Stimulated activated CD8-positive, alpha-beta memory T cell treated with anti-CD3 and anti-CD28 coated beads, Interleukin-15, amount 100 ng/mL, for 4 hours (primary cell): ENCODE measurements at places on chromosomes 1 and 21.

DNA sequence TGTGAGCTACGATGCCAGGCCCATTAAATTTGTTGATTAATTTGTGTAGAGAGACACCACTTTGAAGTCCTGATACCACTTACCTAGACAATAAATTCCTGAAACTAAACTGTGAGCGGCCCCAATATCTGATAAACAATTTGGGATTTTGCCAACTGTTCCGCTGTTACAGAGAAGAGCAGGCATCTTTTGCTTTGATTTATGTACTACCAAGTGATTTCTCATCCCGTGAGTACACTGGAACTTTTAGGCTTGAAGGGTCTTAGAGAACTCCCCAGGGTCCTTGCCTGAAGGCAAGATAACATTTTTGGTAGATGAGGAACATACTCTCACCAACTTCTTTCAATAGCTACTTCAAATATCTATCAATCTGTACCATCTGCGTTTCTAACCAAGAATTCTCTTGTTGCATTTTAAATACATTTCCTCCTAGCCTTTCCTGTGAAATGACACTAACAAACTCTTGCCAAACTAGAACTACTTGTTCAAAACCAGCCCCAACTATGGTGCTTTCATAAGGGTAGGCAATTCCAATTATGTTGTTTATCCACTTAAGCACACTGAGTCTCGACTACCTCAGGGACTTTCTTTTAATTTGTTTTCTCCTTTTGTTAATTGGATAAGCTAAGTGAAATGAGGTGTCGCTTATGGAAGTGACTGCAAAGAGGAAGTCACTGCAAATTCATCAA, 23.2 kb upstream of the SLC30A1 start:
- no peak for DNase-seq

GRCh38 chr1:235402457-235403200, 35.4 kb downstream of the TBCE start:
- no peak for DNase-seq

GRCh38 chr1:214552174-214552608, 789 bp upstream of the PTPN14 start:
- no peak for DNase-seq

DNA sequence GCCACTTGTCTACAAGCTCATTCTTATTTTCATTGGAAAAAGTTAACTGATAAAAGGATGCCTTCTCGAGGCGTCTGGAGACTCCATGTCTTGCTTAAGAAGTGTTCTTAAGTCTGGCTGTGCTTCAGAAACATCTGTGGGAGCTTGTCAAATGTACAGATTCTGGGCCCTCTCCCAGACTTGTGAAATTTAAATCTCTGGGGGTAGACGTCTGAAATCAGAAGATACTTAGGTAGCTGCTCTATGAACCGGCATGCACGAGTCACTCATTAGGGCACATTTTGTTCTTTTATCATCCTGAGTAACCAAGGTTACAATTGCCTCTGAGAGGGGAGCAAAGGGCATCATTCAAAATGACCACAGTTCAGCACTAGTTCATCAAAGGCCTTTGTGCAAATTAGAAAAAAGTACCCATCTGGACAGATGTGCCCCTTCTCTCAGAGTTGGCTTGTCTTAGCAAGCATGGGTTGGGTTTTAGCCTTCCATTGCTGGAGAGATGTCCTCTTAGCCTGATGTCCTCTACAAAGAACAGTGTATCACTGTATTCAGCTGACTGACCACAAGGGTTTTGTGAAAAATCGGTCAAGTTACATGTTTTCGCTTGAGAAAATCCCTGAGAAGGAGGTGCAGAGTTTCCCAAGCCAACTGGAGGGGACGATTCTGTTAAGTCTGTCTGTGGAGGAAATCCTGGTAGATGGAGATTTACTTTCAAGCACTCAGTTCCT, 156.9 kb downstream of the ASTN1 start:
- DNase-seq = no peak

GRCh38 chr1:106791041-106791440, 265.4 kb upstream of the PRMT6 start:
- no peak for DNase-seq

DNA sequence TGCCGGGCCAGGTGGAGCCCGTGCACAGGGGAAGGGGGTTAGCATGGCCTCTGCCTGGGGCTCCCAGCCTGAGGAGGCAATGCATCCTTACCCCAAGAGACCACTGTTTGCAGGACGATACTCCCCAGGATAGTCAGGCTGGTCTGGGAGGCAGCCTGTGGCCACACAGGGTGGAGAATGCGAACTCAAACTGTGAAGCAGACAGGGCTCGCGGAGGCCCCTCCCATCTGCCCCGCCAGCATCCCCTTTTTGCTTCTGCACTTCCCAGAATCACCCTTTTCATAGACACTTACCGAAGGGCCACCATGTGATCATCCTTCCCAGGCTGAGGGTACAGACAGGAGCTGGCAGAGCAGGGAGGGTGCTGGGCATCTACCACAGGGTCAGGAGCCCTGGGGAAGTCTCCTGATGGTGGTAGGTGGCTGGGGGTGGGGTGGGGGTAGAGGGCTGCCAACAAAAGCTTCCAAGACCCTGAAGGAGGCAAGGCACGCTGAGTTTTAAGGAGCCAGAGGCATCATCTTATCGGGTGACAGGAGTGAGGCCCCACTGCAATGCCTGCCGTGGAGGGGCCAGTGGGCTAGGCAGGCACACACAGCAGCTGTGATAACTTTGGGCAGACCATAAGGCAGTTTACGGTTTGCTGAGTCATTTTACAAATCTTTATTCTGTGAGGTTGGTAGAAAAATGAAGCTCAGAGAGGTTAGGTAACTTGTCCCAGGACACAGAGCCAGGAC, 31.3 kb upstream of the BTG2 start:
- no peak for DNase-seq

- DNase-seq = no peak
These were observed 61.7 kb downstream of the FCRL5 start for GRCh38 chr1:157490467-157491165.

GRCh38 chr1:3722846-3723245, 29.4 kb upstream of the CCDC27 start:
- no peak for DNase-seq

- DNase-seq = no peak
These were observed 31.3 kb upstream of the CCN1 start for GRCh38 chr1:85549244-85549643.

GRCh38 chr21:45640888-45641479, 2.5 kb upstream of the PCBP3 start:
- DNase-seq = no peak

GRCh38 chr1:99469550-99469971, 176.4 kb upstream of the PALMD start:
- DNase-seq = no peak

DNA sequence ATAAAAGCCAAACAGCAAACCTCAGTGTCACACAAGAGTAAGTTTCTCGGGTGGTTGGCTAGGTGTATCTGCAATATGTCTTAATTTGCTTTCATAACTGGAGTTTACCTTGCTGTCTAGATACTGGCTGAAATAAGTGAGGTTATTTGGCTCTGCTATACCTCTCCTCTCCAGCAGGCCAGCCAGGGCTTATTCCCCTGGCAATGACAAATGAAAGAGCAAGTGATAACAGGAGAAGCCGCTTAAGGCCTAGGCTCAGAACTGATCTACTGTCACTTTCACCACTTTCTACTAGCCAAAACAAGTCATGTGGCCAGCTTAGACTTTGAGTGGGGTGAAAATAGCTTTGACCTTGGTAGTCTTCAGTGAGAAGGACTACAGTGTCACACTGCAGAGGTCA, 4.8 kb upstream of the RPE65 start:
- no peak for DNase-seq

DNA sequence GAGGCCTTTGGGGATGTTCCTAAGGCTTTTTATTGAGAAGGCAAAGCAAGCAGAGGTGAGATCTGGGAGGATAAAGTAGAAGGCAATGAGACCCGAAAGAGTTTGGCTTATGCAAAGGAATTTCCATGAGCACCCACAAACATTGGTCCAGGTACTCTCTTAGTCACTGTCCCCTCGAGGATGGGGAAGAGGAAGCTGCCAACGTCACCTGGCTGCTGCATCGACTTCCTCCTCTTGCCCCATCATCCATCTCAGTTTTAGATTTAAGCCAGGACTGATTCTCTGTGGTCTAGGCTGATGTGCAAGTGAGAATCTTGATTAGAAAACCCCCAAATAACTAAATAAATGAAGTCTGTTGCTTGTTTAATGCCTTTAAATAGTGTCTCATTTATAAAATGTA, 28.7 kb downstream of the RUNX1 start:
- DNase-seq = no peak

DNA sequence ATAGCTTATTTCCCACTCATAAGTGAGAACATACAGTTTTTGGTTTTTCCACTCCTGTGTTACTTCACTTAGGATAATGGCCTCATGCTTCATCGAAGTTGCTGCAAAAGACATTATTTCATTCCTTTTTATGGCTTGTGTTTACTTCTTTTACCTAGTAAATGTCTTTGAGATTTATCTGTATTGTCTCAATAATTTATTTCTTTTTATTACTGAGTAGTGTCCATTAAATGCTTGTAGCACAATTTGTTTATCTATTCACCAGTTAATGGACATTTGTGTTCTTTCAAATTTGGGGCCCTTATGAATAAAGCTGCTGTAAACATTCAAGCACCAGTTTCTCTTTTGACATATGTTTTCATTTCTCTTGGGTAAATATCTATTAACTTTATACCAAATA, 86.0 kb downstream of the UCHL5 start:
- no peak for DNase-seq

GRCh38 chr1:154191990-154192461, at the start of gene TPM3:
Gene TPM3 (minus strand): TSS chr1:154192100. CDS start chr1:154192018, 82 bp downstream.
- DNase-seq = no peak

- DNase-seq = no peak
These were observed 33.9 kb downstream of the OLFML2B start for GRCh38 chr1:161989786-161990185.

DNA sequence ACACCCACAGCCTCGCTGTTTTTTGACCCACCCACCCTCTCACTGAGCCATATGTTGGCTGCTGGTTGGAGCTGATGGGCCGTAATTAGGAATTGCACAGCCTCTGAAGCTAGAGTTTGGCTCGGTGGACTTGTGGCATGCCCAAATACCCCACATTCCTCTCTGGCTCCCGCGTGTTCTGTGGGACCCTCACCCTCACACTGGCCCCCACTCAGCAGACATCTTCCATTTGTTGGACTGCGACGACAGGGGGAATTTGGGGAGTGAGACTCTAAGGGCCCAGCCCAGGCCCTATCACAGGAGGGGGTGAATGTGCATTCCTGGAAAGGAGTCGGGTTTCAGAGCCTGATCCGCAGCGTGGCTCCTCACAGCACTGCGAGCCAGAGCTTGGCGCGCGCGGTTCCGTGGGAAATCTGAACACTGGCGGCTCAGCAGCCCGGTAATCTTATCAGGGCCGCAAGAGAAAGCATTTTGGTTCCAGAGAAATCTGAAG, 5.2 kb downstream of the RCSD1 start:
- no peak for DNase-seq

GRCh38 chr21:14382486-14382834, 486 bp downstream of the HSPA13 start:
- DNase-seq = no peak

DNA sequence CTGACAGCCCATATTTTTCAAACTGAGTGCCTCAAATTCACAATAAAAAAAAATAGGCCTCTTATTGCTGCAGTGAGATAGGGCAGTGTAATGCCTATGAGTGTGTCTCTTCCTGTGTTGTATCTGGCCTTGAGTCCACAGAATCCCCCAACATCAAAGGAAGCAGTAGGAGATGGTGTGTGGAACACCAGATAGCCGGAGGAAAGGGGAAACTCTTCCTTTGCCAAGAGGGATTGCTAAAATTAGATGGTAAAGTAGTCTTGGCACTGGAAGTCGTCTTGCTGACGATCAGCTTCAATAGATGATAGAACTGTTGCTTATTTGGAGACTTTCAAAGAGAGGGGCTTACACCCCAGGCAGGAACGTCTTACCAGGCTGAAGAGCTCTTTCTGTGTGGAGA, 51.8 kb downstream of the RUNX1 start:
- DNase-seq = no peak

- no peak for DNase-seq
These were observed 121.0 kb upstream of the TSPAN2 start for GRCh38 chr1:115210302-115210711.

GRCh38 chr1:53258216-53258615, 19.9 kb upstream of the MAGOH start:
- DNase-seq = no peak

GRCh38 chr1:65881067-65881594, 88.4 kb downstream of the PDE4B start:
- no peak for DNase-seq
